ENCODE measurements at places on chromosomes 4 and X. TPM values are rescaled to one million over a fixed set of nuclear protein-coding genes. Genes with fewer than 3 reads are reported as not detected.

Gene FRG1
- total RNA-seq: 39.9 TPM

Gene LRIT3
- total RNA-seq: not detected

Gene C4orf36
- 1.3 TPM for total RNA-seq

Gene MAOA
- 47.1 TPM for total RNA-seq

Gene PHEX
- total RNA-seq: not detected
